ENCODE measurements at places on chromosomes 13 and 19. TPM values are rescaled to one million over a fixed set of nuclear protein-coding genes. Genes with fewer than 3 reads are reported as not detected.

Gene CYP4F12
- not detected for total RNA-seq

Gene C5AR2
- total RNA-seq, result not detected

Gene ZNF790
- 8.7 TPM for total RNA-seq

Gene ZNF837
- 1.7 TPM for total RNA-seq

Gene KLK10
- 0.69 TPM for total RNA-seq

Gene FAM83E
- 0.73 TPM for total RNA-seq

Gene CCDC70
- not detected for total RNA-seq

Gene COL5A3
- total RNA-seq, result 47.3 TPM

Gene PPP1R37
- 69.3 TPM for total RNA-seq

Gene ZFP36
- 3.7 TPM for total RNA-seq

Gene ZNF30
- 2.9 TPM for total RNA-seq

Gene SLC7A9
- under 0.01 TPM for total RNA-seq

Gene LRRC25
- not detected for total RNA-seq

Gene KLK2
- not detected for total RNA-seq

Gene ZNF540
- total RNA-seq, result 1.1 TPM

Gene GPR12
- total RNA-seq, result not detected

Gene ZNF99
- not detected for total RNA-seq

Gene ZNF555
- 4.9 TPM for total RNA-seq

Gene AMH
- total RNA-seq, result 0.62 TPM

Gene SLC25A42
- total RNA-seq, result 2.3 TPM

Gene ZNF260
- 18.6 TPM for total RNA-seq

Gene WDR88
- total RNA-seq, result not detected

Gene CCDC61
- 6.9 TPM for total RNA-seq

Gene ATXN8OS
- not detected for total RNA-seq

Gene ZNF763
- 1.4 TPM for total RNA-seq

Gene ZNF681
- 1.1 TPM for total RNA-seq

Gene ZNF358
- 15.7 TPM for total RNA-seq

Gene SPTBN4
- 0.36 TPM for total RNA-seq

Gene FLT3LG
- total RNA-seq, result 2.7 TPM

Gene FPR1
- 0.34 TPM for total RNA-seq

Gene ZNF419
- 21.7 TPM for total RNA-seq

Gene UBE2L5
- not detected for total RNA-seq

Gene KASH5
- total RNA-seq, result not detected

Gene N4BP2L1
- 1.00 TPM for total RNA-seq
